ENCODE measurements at places on chromosomes 13 and 19.

DNA sequence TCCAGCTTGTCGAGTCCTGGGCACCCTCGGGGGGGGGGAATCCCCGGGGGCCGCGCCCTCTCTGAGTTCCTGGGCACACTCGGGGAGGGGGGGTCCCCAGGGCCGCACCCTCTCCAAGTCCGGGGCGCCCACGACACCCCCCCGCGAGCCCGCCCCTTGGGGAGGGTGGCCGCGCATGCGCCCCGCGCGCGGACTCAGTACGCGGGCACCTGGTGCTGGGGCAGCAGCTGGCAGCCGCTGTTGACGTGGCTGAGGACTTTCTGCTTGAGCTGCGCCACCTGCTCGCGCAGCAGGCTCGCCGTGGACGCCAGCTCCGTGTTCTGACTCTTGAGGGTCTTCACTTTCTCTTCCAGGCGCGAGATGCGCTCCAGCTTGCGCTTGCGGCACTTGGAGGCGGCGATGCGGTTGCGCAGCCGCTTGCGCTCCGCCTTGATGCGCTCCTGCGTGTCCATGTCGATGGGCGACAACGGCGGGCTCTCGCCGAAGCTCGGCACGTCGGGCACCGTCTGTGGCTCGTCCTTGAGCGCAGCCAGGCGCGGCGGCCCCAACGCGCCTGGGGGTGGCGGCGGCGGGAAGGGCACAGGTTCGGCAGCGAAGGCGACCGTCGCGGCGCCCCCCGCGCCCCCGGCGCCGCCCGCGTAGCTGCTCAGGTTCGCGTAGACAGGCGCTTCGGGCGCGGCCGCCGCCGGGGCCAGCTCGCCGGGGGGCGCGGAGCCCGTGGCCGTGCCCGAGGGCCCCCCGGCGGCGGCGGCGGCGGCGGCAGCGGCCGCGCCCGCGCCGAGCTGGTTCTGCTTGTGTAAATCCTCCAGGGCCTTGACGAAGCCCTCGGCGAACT is 958 bp downstream of the JUND start:
- DNase-seq = peak; percentile 77

DNA sequence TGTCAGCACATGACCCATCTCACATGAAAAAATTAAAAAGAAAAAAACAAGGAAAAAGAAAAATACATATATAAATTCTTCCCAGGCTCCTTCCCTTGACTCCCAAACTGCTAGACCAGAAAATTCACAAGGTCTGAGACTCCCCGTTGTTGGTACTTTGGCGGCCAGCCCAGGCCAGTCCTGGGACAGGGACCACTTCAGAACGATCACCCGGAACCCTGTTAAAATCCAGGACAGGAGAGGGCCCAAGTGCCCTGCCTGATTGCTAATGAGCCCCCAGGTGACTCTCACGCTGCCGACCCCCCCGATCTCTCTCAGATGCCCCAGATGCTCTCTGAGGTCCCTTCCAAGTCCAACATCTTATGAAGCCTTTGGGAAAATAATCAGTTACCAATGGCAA is 107.2 kb downstream of the COL4A2 start:
- no peak for DNase-seq

GRCh38 chr13:90032841-90033493 is 1314.5 kb upstream of the MIR17HG start:
- DNase-seq = no peak

DNA sequence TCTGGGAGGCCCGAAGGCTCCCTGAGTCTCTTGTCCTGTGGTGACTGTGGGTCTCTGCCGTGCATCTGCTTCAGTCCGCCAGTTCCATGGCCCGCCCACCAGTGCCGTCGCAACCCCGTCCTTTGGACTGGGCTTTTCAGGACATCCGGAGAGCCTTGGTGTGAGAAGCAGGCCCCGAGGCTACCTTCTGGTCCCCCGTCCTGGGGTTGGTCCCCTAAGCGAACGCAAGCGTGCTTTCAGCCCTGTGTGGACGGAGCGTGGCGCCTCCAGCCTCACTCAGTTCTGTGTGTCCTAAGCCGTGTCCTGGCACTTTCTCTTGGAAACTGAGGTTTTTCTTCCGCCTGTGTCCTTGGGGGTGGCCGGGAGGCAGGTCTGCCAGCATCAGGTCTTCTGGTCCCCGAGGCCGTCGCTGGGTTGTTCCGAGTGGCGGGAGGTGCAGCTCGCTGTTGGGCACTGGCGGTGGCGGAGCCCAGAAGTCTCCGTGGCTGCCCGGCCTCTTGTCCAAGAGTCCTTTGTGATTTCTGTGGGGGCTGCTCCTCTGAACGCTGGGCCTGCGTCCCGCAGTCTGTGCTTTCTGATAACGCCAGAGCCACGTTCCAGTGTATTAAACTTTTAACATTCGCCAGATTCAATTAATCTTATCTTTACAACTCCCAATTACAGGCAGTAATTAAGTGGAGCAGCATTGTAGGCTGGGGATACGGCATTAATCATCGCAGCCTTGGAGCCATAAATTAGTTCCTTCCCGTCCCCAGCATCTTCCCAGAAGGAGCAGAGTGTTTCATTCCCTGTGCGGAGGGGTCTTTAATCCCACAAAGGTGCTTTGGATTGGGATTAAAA is 99.5 kb downstream of the KDM4B start:
- DNase-seq = no peak

DNA sequence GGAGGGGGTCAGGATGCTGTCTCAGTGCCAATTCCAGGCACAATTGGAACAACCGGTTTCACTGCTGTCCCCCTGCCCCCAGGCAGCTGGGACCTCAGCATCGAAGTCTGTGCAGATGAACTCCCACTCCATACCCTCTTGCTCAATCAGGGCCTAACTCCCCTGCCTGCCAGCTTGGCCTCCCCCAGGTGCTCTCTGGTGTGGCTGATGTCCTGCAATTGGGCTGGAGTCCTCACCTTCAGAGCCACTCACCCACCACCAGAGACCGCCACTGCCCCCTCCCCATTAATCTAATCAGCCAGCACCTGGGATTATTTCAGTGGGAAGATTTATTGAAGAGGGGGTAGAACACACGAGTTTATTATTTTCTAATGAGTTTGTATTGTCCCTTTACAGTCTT is 118.8 kb downstream of the MIPEP start:
- DNase-seq = no peak

- DNase-seq = no peak
Observed at GRCh38 chr13:96218475-96218874, 128.6 kb downstream of the HS6ST3 start.

DNA sequence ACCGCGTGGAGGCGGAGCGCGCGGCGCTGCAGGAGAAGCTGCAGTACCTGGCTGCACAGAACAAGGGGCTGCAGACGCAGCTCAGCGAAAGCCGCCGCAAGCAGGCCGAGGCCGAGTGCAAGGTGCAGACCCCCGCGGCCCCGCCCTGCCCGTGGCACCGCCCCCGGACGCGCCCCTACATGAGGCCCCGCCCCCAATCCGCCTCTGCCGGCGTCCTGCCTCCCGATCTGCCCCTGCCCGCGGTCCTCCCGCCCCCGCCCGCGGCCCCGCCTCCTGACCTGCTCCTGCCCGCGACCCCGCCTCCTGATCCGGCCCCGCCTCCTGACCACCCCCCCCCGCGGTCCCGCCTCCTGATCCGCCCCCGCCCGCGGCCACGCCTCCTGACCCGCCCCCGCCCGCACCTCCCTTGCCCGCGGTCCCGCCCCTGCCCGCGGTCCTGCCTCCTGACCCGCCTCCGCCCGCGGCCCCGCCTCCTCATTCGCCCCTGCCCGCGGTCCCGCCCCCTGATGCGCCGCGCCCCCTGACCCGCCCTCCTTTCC is 11.7 kb downstream of the PRR36 start:
- DNase-seq = no peak

GRCh38 chr13:33058776-33059327 is 42.6 kb downstream of the KL start:
- no peak for DNase-seq

DNA sequence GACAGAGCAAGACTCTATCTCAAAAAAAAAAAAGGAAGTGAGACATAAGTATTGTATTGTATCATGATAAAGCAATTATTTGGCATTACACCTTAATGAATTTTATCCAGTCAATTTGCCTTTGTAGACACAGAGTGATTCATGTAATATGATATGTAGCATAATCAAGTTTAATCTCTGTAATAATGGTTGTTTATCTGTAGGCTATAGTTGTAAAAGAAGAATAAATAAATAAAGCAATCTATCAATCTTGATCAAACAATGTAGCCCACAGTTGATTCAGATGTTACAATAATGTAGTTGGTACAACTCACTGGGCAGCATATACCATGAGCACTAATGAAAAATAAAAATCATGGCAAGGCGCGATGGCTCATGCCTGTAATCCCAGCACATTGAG is 28.5 kb upstream of the CEACAM20 start:
- DNase-seq = no peak

GRCh38 chr13:113157206-113157928 is 1.1 kb upstream of the PROZ start:
- no peak for DNase-seq

GRCh38 chr19:48417421-48417820 is 24.0 kb downstream of the GRIN2D start:
- no peak for DNase-seq

- no peak for DNase-seq
Observed at GRCh38 chr19:29815231-29815630, 3.4 kb downstream of the CCNE1 start.

- peak; percentile 19 for DNase-seq
Observed at GRCh38 chr13:29758531-29759114, 91.8 kb downstream of the UBL3 start.

DNA sequence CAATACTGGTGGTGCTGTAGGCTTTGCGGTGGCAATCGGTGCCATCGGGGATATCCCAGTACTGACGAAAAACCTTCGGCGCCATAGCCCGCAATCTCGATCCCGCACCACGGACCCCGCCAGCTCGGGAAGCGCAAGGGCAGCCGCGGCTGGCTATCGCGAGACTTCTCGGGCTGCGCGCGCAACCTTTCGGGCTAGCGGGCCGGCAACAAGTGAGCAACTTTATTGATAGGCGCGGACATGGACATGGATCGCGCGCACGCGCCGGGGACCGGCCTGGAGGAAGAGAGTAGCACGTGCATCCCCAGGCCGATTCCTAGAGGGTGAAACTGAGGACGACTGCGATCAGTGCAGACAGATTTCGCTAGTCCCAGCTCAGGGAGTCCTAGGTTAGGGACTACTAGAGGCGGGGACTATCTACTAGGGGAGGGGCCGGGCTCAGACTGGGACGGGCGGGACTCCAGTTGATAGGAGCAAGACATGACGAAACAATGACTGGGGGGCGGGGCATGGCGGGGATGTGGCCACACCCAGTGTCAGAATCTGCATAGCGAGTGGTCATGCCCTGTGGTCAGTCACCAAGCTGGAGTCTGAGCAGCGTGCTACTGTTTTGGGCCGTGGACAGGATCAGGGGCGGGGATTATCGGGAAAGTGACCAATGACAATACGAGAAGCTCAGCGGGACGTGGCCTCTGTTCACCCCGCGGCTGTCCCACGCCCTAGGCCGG is at the start of gene NDUFA11:
NDUFA11 (minus strand) TSS at position 167 of the 728 bp plus-strand sequence; CDS start at position 85, 82 bp downstream.
- peak; percentile 99 for DNase-seq

DNA sequence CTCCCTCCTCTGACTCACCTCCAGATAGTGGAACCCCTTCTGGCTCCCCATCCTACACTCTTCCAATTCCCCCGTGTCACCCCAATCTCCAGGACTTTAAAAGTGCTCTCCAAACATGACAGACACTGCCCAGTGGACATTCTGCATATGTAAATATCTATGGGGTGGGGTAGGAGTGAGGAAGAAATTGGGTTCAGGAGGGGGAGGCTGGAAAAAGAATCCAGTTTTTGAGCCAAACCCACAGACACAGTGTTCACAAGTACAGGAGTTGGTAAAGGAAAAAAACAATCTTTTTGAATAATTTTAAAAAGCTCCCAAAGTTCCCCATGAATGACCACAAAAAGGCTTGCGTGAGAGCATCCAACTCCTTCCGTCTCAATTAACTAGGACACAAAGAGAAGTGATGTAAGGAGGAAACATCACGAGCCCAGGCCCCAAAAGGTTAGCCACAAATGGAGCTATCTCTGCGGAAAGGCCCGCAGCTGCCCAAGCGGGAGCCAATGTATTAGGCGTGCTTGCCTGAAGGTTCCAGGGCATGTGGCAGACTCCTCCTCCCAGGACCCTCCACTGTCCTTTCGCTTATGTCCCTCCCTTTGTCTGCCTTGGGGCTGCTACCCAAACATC is 18.0 kb downstream of the ZC3H4 start:
- DNase-seq = no peak

GRCh38 chr19:36152352-36153091 is at the start of gene COX7A1:
Gene COX7A1, minus strand, starts transcription at chr19:36152447. Its CDS starts 40 bp downstream, at chr19:36152407.
- DNase-seq = no peak

DNA sequence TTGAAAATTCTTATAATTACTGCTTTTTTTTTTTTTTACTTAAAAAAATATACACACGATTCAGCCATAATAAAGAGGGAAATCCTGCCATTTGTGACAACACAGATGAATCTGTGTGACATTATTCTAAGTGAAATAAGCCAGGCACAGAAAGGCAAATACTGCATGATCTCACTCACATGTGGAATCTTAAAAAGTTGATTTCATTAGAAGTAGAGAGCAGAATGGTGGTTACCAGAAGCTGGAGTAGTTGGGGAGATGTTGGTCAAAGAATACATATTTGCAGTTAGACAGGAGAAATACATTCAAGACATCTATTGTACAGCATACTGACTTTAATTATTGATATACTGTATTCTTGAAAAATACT is 116.2 kb downstream of the KLF12 start:
- DNase-seq = no peak

Measured in activated naive CD4-positive, alpha-beta T cell treated with anti-CD3 and anti-CD28 coated beads, Interleukin-2, amount 50 U/mL, for 72 hours (primary cell).